Activated CD4-positive, alpha-beta T cell treated with anti-CD3 and anti-CD28 coated beads, Interleukin-2, Interleukin-4, amounts not matched to agents 100 ng/mL and 50 ng/mL, durations not matched to agents 16 hours and 8 hours (primary cell): ENCODE measurements at places on chromosomes 16 and 17.

DNA sequence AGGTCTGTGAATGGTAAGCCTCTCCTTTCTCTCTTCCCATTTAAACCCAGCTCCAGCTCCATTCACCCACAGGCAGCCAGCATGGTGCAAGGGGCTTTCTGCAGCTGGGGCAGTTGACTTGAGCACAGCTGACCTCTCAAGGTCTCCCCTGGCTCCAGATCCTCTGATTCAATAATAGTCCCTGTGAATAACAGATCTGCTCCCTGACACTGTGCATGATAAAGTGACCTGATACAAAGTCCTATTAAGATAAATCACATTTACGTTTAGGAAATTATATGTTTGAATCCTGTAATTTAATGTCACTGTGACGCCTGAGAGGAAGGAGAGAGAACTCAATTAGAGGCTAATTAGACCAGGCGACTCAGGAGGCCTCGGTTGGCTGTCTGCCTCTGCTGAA lies 540.4 kb upstream of the CDH11 start:
- no peak for DNase-seq

DNA sequence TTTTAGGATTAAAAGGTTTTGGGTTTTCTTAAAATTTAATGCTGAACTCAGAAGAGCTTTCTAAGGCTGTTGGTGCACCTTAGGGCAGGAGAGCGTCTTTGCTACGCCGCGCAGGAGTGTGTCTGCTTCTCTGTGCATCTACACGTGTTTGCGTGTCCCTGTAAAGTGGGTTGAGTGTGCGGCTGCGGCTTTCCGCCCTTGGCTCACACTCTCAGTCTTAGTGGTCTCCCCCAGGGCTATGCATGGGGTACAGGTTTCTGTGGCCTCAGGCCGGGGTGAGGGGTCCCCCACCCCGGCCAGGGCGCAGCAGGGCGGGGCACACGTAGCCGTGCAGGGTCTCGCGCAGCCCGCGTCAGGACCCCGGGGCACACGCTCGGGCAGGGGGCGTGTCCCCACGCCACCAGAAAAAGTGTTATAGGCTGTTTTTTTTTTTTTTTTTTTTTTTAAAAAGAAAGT lies 727 bp upstream of the TENT4B start:
- peak; percentile 92 for DNase-seq

GRCh38 chr16:4701791-4702465 lies 8.6 kb downstream of the NUDT16L1 start:
- no peak for DNase-seq

- no peak for DNase-seq
Observed at GRCh38 chr17:74758848-74759168, 10.4 kb downstream of the NHERF1 start.

- no peak for DNase-seq
Observed at GRCh38 chr17:73293031-73293430, 18.8 kb downstream of the CDC42EP4 start.

DNA sequence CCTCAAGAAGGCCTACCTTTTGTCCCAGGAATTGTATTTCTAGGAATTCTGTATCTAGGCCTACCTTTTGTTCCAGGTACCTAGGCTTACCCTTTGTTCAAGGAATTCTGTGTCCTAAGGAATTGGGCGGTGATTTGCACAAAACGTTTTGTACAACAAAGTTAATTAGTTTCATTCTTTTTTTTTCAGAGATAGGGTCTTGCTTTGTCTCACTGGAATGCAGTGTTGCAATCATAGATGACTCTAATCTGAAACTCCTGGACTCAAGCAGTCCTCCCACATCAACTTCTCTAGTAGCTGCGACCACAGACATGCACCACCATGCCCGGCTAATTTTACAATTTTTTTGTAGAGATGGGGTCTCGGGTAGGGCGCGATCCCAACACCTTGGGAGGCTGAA lies 7.0 kb downstream of the CDR2L start:
- DNase-seq = no peak

- no peak for DNase-seq
Observed at GRCh38 chr16:25020112-25020631, 5.0 kb upstream of the ARHGAP17 start.

DNA sequence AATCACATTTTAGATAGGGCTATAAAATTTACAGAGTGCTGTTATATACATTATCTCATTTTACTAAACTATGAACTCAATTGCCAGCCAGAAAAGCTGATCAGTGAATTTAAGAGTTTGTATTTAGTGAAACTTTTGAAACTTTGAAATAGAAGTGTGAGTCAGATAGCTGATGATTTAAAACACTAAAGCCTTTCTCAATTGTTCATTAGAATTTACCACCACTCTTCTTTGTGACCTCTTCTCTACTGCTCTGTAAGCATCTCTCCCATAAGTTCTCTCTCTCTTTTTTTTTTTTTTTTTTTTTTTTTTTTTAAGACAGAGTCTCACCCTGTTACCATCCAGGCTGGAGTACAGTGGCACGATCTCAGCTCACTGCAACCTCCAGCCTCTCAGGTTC lies 43.7 kb downstream of the GOSR1 start:
- peak; percentile 6 for DNase-seq

- no peak for DNase-seq
Observed at GRCh38 chr17:78872486-78872885, 30.5 kb downstream of the CEP295NL start.

- DNase-seq = no peak
Observed at GRCh38 chr16:86918637-86919036, 340.3 kb downstream of the FOXL1 start.

- peak; percentile 4 for DNase-seq
Observed at GRCh38 chr17:6374761-6375312, 60.1 kb downstream of the AIPL1 start.

- no peak for DNase-seq
Observed at GRCh38 chr16:72937916-72938794, 109.8 kb downstream of the ZFHX3 start.

GRCh38 chr17:32609085-32609484 lies 122.3 kb downstream of the CDK5R1 start:
- peak; percentile 45 for DNase-seq

DNA sequence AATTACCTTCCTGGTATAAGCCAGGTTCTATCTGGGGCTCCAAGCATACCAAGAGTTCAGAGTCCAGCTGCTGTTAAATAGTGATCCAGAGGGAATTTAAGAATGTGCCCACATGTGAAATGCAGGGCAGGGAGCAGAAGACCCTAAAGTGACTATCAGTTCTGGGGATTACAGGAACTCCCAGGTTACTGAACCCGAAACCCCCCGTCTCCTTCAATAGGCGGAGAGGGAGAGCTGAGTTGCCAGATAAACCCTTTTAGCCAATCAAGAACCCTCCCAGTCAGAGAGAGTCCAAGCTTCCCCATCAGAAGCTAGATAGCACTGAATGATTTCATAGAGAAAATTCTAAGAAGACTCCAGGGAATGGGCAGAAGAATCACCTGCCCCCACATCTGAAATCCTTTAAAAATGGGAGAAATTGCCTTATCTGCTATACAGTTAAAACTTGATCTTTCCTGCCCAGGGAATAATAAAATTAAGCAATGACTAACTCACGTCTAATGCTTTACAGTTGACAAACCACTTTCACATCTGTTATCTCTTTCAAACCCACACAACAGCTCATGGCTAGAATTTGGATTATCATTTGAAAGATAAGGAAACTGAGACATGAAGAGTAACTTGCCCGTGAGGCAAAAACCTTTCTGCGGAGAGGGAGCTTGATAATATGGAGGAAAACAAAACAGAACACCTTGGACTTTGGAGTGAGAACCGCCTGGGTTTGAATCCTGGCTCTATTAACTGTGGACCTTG lies 10.2 kb downstream of the NOG start:
- DNase-seq = no peak

- no peak for DNase-seq
Observed at GRCh38 chr16:68249371-68249770, 4.2 kb downstream of the PLA2G15 start.

GRCh38 chr16:15466131-15466530 lies 31.7 kb downstream of the BMERB1 start:
- DNase-seq = no peak

GRCh38 chr16:27237219-27238015 lies 31.2 kb downstream of the NSMCE1 start:
- DNase-seq = peak; percentile 83

DNA sequence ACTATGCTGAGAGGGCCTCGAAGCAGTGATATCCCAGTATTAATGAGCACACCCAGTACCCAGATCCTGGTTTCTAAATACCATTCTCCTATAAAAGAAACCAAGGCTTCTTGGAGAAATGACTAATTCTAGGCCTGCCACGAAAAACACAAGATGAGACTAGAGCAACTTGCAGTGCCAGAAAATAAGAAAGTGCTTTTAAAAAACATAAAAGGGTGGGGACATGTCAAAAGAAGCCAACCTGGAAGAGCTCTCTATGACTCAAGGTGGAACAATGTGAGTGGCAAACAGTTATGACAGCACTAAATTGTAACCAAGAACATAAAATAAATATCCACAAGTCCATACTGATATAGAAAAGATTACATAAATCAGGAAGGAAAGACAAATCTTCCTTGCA lies 153.2 kb upstream of the KCNJ18 start:
- no peak for DNase-seq

DNA sequence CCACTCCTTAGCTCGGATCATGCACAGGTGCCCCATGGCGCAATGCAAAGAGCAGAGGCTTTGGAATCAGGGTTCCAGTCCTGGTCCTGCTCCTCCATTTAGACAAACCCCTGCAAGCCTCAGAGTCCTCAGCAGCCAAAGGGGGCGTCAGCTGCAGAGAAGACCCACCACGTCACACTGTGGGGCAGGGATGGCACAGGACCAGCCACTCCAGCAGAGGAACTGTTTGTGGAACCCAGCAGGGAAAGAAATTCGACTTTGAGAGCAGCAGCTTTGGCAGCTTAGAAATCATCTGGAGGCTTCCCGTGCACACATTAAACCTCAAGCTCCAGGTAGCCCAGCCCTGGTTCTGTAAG lies 25.2 kb downstream of the C17orf100 start:
- DNase-seq = no peak

GRCh38 chr17:57260325-57261083 lies 4.2 kb downstream of the MSI2 start:
- DNase-seq = no peak
